Stimulated activated CD4-positive, alpha-beta T cell treated with anti-CD3 and anti-CD28 coated beads, Interleukin-1b, Interleukin-23, amount 100 ng/mL, for 4 hours (primary cell): ENCODE measurements at places on chromosomes 6 and 20.

DNA sequence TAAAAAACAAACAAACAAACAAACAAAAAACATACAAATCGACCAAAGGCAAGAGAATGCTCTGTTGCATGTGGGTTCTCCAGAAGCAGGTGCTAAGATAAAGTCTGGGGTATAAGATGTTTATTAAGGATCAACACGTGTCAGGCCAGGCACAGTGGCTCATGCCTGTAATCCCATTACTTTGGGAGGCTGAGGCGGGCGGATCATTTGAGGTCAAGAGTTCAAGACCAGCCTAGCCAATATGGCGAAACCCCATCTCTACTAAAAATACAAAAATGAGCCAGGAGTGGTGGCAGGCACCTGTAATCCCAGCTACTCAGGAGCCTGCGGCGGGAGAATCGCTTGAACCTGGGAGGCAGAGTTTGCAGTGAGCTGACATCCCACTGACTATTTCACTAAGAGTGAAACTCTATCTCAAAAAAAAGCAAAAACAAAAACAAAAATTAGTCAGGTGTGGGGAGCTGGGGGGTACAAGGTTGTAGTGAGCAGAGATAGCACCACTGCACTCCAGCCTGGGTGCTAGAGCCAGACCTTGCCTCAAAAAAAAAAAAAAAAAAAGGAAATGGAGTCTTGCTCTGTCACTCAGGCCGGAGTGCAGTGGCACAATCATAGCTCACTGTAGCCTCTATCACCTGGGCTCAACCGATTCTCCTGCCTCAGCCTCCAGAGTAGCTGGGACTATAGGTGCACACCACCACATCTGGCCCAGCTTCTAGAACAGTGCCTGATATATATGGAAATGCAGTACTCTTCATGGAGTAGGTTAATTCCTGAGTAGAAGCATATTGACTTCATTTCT is 86.8 kb upstream of the JARID2 start:
- DNase-seq = no peak

DNA sequence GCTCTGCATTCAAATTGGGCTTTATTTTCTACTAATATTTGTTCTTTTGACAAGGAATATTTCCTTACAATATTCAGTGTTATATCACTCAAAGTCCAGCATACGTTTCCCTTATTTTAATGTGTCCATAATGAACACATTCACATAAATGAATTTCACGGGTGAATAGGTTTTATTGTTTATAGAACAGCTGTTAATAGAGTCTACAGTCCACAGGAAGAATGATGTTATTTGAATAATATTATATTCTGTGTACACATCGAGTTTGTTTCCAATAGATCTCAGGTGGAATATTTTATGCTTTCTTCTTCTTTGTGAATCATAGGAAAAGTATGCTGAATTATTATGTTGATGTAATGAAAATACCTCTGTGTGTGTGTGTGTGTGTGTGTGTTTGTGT is 582.4 kb downstream of the CDH26 start:
- DNase-seq = no peak

DNA sequence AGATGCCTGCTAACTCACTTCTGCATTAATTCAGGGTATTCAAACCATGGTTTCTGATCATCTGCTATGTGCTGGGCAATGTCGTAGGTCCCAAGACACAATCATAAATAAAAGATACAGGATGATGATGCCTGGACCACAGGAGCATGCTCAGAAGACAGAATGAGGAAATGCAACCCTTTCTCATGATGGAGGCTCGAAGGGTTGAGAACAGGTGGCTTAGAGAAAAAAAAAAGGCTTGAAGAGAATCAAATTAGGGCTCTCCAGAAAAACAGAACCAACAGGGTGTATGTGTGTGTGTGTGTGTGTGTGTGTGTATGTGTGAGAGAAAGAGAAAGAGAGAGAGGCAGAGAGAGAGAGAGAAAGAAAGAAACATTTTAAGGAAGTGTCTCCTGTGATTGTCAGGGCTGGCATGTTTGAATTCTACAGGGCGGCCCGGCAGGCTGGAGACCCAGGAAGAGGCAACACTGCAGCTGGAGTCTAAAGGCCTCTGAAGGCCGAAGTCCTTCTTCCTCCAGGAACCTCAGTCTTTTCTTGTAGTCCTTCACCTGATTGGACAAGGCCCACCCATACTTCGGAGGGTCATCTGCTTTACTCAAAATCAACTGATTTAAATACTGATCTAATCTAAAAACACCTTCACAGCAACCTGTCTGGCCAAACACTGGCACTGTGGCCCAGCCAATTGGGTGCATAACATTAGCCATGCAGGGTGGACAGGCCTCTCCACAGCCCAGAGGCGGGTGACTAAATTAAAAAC is 143.8 kb downstream of the ERMARD start:
- DNase-seq = no peak

- DNase-seq = no peak
Observed at GRCh38 chr6:91288741-91289140, 701.9 kb upstream of the MAP3K7 start.

DNA sequence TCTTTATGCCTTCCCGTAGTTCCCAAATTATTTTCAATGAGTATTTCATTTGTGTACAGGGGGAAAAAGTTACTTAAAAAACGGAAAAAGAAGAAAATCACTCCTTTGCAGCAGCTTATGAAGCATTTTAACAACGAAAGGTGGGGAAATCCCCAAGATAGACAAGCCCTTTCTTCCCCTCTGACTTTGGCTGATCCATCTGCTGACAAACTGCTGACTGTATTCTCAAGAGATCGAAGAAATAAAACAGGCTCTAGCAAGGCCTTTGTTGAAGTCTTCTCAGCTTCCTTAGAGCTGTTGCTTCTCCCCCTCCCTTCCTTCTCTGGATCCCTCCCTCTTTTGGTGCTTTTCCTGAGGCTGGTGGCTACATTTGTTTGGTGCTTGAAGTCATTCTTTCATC is 325.2 kb downstream of the NRN1 start:
- DNase-seq = no peak

DNA sequence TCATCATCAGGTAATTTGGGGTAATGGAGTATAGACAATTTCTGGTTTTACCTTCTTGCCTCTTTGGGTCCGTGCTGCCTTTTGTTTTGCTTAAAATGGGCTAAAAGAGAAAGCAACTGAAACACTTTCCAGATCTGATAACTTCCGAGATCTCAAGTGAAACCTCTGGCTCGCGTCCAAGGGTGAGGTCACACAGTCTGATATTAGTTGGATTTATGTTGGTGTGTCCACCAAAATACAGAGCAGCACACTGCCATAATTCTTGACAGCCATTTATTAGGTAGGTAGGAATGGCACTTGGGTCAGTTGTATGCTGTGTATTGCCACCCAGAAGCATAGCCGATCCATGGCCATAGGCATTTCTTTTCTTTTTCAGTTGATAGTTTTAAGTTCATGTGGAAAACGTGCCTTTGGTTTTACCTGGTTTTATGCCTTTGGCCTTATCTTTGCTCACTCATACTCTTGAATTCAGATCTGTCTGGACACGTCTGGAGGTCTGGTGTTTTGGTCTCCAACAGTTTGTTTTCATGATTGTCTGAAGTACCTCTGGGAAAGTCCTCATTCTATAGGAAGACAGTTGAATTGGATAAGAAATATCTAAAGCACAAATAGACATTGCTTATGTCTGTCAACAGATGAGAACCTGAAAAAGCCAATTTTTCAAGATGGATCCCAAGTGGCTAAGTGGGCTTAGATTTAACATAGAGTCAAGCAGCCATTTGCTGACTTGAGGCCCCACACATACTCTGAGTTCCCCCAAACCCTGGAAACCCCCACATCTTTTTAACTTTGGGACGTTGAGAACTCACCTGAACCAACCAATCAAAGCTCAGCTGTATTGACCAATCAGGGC is 320.8 kb downstream of the SOX4 start:
- DNase-seq = peak; percentile 6

- no peak for DNase-seq
Observed at GRCh38 chr6:136173519-136174507, 76.3 kb downstream of the MTFR2 start.

DNA sequence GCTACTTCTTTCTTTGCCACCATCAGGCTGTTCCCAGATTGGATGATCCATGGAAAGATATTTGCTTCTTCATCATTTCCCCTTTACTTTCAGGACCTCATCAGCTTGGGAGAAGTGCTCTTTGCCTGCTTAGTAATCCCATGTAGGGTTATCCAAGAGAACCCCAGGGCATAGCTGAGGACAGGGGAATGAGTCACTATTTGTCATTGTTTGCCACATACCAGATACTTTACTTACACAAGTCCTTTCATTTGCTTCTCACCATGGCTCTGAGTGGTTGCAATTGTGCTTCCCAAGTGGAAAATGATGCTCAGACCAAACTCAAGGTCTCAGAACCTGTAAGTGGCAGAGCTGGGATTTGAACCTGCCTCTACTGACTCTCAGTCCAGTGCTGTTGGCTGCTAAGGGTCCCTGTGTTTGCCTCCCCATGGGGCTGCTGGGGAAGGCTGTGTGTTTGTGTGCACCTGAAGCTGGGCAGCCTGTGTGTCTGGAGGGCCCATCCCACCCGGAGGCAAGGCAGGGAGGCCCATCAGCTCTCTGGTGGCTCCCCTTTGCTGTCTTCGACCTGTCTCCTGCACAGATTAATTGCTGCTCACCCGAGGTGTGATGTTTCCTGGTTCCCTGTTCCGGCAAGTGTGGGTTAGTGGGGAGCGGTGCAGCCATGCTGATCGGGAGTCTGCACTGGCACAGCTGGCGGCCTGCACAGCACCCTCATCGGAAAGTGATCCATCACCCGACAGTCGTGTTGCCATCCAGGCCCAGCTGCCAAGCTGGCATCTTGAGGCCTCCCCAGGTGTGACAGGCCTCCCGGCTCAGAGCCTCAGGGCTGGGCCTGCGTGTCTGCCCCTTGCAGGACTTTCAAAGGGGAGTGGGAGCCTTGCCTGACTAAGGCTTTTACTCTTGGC is 228.8 kb downstream of the DHX35 start:
- DNase-seq = no peak

- no peak for DNase-seq
Observed at GRCh38 chr6:95227351-95227750, 350.0 kb upstream of the MANEA start.

GRCh38 chr6:3900744-3901336 is 51.7 kb downstream of the FAM50B start:
- no peak for DNase-seq

GRCh38 chr20:3705491-3705969 is 6.9 kb downstream of the SIGLEC1 start:
- no peak for DNase-seq

DNA sequence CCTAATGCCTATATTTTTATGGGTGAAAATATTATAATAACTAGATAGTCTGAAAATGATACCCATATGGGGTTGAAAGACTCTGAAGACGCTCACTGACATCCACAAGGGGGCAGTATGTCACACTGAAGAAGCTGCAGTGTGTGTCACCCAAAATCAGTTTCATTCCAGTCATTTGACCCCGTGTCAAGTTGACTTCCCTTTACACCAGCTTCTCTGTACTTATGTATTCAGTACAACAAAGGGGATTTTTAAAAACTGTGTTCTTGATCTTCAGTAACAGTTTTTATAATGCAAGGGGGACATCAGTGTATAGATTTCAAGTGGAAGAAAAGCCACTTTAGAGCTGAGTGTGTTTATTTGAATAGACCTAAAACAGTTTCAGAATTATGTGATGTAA is 19.3 kb downstream of the FAXC start:
- DNase-seq = peak; percentile 26

DNA sequence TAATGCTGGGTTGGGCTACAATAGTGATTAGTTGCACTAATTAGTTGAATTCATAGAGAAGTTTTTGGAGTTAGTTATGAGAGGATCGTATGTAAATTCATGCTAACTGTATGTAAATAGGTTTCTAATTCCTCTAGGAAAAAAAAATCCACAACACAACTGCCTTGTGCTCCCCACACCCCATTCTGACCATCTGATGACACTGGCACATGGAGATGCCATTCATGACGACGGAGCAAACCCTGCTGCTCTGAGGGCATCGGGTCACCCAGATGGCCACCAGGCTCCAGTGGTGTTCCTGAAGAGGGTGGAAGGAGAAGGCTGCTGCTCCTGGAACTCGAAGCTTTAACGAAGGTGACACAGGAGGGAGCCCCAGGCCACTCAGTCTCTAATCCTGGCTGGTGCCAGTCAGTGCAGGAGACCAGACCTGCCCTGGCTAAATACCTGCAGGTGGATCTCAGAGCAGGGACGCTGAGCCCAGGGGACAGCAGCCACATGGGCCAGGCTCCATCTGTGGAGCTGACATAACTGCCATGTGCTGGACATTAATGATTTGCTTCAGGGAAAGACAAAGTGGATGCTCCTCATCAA is 90.3 kb downstream of the FAM50B start:
- DNase-seq = no peak

- no peak for DNase-seq
Observed at GRCh38 chr20:8678098-8678776, 390.6 kb upstream of the PLCB4 start.
